ENCODE measurements at places on chromosomes 5 and 9.
A peak's percentile ranks its signal among the peaks of the same experiment; 100 is the strongest.

DNA sequence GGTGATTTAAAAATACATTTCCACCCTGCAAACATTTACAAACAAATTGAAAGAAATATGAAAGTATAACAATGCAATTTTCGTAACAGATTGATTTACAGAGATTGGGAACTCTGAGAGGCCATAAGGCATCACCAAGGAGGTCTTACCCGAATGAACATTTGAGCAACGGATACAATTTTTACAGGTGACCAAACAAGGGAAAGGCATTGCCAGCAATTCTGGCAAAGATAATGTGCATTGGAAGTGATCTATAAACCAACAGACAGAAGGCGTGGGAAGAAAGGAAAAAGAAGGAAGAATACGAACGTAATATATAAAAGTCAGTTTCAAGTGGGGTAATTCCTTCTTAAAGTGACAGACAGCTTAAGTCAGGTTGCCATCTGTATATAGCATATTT lies 295.9 kb downstream of the CDH12 start:
- DNase-seq, result no peak

GRCh38 chr5:181071257-181071656 lies 31.2 kb downstream of the BTNL9 start:
- no peak for DNase-seq

GRCh38 chr5:8633259-8633658 lies 764.3 kb downstream of the MTRR start:
- DNase-seq, result no peak

GRCh38 chr9:78982849-78983248 lies 588.9 kb upstream of the TLE4 start:
- no peak for DNase-seq

GRCh38 chr5:178324481-178325310 lies 92.1 kb upstream of the PHYKPL start:
- DNase-seq, result no peak

DNA sequence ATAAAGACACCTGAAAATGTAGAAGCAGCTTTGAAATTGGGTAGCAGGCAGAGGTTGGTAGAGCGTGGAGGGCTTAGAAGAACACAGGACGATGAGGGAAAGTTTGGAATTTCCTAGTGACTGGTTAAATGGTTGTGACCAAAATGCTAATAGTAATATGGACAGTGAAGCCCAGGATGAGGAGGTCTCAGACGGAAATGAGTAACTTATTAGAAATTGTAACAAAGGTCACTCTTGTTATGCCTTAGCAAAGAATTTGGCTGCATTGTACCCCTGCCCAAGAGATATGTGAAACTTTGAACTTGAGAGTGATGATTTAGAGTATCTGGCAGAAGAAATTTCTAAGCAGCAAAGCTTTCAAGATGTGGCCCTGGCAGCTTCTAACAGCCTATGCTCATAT lies 382.5 kb downstream of the KCNN2 start:
- DNase-seq, result no peak

DNA sequence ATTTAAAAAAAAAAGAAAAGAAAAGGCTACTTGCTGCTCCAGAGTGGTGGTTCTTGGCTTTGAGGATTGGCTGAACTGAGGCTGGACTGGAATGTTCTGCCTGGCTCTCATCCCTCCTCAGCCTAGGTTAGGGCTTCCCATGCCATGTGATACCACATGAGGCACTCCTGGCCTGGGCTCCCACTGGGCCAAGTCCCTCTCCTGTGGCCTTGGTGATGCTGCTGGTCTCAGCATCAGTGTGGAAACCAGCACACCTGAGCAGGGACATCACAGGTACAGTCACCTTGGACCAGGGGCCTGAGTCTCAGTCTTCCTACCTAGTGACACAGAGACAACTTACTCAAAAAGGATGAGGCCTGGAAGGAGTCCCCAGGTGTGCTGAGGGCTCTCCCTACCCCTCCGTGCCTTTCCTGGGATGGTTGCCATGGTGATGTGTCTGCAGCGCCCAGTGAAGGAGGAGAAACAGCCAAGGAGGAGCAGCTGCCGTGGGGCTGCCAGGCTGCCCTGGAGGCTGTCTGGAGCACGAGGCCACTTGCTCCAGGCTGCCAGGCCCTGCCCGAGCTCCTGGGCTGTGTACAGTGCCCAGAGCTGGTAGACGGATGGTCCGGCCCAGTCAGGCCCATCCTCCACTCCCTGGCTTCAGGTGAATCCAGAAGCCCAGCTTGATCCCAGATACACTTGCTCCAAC lies 71.0 kb downstream of the WNK2 start:
- peak; percentile 0 for DNase-seq

DNA sequence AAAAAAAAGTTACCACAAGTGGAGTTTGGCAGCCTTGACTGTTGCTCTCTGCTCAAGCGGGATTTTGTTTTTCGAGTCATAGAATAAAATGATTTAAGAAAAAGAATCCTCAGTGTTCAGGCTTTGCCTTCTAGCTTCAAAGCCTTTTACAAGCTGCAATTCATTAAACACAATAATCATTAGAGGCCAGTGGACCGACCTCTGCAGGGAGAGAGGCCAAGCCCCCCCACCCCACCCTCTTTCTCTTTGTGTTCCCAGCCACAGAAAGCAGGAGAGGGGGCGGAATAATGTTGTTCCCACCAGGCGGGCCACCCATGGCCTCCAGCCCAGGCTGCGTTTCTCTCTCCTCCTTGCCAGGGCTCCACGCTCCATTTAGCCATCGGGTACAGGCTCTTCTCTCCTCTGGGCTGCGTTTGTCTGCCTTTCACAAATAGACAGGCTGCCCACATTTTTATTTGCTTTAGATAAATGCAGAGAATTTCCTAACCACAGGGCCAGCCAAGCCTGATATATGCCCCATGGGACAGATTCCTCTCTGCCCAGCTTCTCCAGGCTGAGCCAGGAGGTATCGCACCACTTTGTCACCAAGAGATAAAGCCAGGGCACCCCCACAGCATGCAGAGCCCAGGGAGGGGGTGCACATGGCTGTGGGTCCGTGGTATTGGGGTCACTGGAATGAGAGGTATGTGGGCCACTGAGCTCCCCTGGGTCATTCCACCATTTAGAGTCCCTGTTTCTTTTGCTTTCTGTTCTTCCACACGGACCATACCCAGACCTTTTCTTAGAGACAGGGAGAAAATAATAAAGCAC lies 318.8 kb downstream of the PIK3R1 start:
- DNase-seq, result no peak

DNA sequence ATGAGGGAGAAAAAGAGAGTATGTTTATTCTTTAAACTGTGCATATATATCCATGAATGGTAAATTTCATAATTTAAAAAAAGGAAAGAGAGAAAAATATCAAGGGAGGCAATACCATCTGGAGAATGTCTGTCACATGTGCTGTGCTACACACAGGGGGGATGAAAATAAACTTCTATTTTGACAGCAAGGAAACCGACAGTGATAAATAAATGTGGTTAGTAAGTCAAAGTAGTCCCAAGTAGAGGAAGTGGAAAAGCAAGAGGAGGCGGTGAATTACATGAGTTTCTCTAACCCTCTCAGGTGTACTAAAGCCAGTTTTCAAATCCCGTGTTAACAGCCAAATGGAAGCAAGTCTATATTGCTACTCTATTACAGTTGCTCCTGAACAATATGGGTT lies 83.3 kb downstream of the ICE1 start:
- no peak for DNase-seq

GRCh38 chr5:114447084-114447773 lies 85.4 kb downstream of the KCNN2 start:
- no peak for DNase-seq

DNA sequence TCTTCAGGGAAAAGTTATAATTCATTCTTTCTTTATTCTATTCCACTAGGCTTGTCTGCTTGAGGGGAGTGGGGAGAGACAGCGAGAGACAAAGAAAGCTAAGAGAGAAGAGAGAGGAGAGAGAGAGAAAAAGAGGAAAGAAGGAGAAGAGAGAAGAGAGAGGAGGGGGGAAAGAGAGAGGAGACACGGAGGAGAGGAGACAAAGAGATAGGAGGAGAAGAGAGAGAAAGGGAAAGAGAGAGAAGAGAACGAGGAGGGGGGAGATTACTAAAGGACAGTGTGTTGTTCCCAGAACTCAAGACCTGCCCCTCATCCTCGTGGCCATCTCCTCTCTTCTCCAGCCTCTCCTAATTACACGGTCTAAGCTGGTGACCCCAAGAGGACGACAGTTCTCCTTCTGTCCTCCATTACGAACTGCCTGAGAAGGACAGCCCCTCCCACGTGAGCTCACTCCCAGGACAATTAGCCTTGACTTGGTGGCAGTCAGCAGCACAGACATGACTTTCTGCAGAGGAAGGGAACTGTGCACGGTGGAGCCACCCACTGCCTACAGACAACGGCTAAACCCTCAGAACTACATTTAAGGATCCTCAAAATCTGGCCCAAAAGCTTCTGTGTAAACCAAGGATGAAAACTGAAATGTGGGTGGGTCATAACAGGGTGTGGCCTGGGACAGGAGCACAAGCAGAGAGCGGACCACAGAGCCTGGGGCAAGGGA lies 99.1 kb downstream of the COL23A1 start:
- DNase-seq, result no peak

- DNase-seq, result no peak
These were observed 6.7 kb downstream of the NRARP start for GRCh38 chr9:137295238-137295811.

GRCh38 chr5:61381968-61382367 lies 49.9 kb downstream of the ZSWIM6 start:
- no peak for DNase-seq

GRCh38 chr5:89120719-89121118 lies 237.7 kb upstream of the MEF2C start:
- no peak for DNase-seq

DNA sequence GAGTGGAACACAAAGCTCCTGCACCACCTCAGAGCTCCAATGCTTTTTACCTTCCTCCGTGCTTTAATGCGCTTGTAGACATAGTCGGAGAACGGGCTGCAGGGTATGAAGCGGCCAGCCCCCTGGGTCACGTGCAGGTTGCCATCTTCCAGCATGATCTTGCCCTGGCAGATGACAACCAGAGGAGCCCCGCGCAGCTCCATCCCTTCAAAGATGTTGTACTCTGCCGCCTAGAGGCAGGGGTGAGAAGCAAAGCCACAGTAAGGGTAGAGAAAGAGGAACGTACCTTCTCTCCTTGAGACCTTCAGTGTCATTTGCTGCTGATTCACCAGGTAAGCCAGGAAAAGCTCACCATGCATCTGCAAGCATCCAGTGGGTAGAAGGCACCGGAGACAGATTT lies 112.3 kb downstream of the DPYSL3 start:
- DNase-seq, result no peak

DNA sequence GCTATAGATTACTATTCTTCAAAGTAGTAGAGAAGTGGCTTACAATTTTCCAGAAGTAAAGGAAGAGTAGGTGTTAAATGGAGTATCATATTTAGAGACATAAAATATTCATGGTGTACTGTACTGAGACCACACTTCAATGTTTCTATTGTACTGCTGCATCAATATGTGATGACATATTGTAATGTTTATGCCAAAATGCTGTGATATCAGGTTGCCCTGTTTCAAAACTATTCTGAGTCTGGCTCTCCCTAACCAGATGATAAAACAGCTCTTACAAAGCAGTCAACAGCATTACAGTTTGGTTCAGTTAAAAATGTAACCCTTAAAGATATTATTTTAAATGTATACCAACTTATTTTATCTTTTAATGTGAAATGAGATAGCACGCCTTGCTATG lies 30.8 kb upstream of the ACOT12 start:
- no peak for DNase-seq

GRCh38 chr5:155728146-155728856 lies 598.7 kb upstream of the SGCD start:
- no peak for DNase-seq

DNA sequence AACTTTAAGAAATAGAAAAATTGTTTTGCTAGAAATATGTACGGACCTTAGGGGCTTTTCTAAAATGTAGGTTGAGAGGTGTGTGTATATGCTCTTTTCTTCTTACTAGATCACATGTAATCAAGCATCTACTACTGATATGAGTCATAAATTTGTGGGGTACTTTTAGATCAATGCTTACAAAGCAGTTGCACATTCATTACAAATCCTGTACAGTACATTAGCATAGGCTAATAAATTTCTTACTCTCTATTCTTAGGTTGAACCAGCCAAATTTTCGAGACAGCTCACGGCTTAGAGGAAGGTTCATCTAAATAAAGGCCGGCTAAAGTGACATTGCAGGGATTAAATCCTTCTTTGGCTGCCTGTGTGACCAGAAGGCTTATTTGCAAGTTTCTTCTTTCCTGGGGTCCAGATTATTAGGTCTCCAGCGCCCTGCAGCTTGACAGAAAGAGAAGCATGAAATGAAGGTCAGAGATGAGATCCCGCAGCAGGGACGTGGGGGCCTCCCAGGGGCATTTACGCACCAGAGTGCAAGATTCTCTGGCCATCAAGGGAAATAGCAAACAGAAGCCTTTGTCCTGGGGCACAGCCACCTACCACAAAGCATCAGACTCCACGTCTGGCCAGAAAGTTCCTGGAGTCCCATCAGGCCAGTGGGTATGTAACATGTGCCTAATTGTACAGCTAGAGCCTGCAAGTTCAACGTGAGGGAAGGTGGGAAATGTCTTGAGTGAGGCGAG lies 53.0 kb downstream of the NIM1K start:
- no peak for DNase-seq

GRCh38 chr5:149002053-149002452 lies 60.8 kb downstream of the SH3TC2 start:
- no peak for DNase-seq

- no peak for DNase-seq
These were observed 68.3 kb downstream of the KCNIP1 start for GRCh38 chr5:170571875-170572852.

DNA sequence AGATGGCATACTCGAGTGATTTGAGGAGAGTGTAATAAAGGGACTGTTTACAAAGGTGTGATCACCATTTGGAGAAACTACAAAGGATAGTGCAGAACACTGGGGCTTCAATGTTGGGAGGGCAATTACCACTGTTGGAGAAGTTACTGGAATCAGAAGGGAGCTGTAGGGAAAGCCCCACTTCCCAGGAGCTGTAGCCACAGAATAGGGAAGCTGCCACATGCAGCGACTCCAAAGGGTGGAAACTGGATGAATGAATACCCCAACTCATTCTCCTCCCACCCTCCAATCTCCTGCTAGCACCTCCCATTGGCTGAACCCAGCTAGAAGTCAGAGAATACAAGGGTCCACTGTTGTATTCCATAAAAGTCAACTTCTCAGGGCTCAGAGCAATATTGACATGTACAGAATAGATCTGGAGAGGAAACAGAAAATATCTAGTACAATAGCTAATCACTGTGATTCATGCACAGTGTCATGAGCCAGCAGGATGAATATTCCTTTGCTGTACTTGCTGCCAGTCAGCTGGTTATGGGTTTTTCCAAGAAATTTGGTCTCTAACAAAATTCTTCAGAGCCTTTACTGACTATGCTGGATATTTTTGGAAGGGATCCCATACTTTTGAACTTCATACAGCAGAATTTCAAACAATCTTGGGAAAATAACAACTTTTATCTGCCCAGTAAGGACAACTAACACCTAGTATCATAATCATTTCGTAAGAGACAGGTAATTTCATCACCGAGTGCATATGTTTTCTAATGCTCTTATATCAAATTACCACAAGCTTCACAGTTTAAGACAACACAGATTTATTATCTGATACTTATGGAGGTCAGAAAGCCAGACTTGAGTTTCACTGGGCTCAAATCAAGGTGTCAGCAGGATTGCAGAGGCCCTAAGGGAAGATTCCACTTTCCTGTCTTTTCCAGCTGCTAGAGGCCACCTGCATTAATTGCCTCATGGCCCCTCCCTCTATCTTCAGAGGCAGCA lies 39.6 kb downstream of the PDCD1LG2 start:
- DNase-seq, result no peak

Measured in ascending aorta (tissue), 2 donors.